ENCODE measurements at places on chromosomes 6 and 20.

- DNase-seq: no peak
Observed at GRCh38 chr6:5729813-5730517, 276.8 kb downstream of the NRN1 start.

DNA sequence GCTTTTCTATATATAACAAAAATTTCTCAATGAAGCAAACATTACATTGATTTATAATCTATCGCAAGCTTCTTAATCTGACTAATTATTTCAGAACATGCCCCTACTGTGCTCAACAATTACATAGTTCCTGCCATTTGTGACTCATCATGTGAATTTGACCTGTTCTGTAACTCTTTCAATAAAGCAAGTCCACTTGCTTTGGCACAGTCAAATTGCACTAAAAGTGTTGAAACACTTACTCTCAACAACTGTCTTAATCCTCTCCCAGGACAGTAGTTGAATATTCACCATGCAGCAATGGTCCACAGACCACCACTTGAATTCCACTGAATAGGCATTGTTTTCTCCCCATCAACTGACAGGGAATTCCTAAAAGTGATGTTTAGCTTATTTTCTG is 67.7 kb upstream of the SPTLC3 start:
- no peak for DNase-seq

GRCh38 chr20:47568019-47568418 is 66.3 kb downstream of the NCOA3 start:
- no peak for DNase-seq

- no peak for DNase-seq
Observed at GRCh38 chr6:31970604-31971271, 1.2 kb downstream of the DXO start.

DNA sequence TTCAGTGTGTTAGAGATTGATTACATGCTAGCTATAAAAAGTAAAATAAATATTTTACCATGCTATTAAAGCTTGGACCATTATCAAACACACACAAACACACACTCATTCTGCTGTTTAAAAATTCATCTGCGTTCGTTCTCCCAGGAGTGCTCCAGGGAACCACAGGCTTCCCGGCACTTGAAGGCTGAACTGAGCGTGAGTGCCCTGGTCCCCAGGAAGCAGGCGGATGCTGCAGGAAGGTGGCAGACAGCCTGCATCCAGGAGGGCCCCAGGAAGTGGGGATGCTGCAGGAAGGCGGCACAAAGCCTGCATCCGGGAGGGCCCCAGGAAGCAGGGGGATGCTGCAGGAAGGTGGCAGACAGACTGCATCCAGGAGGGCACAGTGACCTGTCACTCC is 147.2 kb upstream of the SNX9 start:
- no peak for DNase-seq
